ENCODE measurements at places on chromosomes 1 and 21.

DNA sequence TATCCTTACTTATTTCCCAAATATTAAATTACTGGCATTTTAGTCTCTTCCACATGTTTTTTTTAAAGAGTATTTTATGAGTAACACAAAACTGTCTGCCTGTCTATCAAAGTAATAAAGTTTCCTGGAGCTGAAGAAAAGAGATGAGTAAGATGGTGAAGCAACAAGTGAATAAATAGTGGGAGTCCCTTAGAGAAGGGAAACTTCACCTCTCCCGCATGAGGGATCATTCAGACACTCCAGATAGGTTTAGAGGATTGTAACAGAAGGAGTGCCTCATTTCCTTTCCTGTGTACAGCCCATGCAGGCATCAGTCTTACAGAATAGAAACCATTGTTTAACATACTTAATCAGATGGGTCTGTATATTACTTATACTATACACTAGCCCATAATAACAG lies 205.7 kb downstream of the USP25 start:
- DNase-seq = no peak

DNA sequence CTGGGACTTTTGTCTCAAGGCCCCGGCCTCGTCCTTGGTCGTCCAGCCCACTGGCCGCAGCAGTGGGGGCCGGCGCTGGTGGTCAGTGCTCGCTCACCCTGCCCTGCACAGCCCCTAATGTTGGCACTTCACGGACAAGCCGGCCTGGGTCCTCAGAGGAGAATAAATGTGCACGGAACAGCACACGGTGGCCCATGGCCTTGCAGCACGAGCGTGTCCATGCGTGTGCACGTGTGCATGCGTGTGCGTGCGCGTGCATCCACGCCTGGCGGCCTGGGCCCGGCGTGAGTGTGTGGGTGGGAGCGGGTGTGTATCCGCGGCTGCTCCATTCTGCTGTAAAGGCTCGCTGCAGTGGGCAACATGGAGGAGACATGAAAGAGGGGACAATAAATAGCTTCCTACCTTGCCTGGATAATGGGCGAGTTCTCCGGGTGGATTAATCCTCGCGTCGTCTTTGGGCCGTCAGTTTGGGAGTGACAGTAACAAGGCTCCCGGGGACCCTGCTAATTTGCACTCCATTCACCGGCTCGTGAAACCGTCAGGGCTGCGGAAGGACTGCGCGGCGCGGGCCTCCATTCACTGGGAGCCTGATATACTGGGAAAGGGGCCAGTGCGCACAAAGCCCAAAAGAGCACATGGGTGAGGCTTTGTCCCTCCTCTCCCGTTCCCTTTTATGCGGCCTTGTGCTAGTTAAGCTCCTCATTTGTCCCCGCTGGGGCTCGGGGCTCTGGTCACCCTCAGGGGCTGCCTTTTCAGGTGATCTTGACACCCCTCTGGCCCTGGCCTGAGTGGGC lies 142.8 kb downstream of the PRDM16 start:
- no peak for DNase-seq

- DNase-seq = peak; percentile 64
These were observed 7.0 kb downstream of the LRRC71 start for GRCh38 chr1:156927215-156928042.

- no peak for DNase-seq
These were observed 178.3 kb downstream of the HMCN1 start for GRCh38 chr1:185912504-185912903.

GRCh38 chr1:221887415-221887746 lies 145.5 kb upstream of the DUSP10 start:
- no peak for DNase-seq

DNA sequence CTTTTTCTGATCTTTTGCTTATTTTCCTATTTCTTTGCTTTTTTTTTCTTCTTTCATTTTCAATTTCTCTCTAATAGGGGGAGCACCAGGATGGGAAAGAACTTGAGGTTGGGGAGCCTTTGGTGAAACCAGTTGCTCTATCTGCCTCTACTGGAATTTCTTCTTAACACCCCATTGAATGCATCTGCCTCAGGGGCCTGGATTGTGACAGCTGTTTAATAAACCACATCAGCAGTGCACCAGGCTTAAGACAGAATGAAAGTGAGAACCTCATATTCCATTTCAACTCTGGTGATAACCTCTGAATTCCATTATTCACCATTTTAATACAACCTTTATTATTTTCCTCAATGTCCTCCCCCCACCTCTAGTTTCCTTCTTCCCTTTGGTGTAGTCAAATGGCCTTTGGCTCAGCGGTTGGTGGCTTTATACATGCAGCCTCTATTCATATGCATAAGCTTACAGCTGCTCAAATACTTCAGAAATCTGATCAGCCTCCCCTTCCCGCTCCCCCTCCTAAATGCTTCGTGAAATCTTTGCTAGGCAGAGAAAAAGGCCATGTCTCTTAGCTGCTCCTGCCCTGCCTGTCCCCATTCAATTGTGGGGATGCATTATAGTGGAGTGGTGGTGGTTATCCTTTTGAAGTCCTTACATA lies 537.3 kb upstream of the PLXNA2 start:
- peak; percentile 84 for DNase-seq

All from NCI-H774 (cell line).